Neural crest cell (in vitro differentiated cells): ENCODE measurements at places on chromosomes 2 and 18. TPM values are rescaled to one million over a fixed set of nuclear protein-coding genes. Genes with fewer than 3 reads are reported as not detected.

GPR39 gene
- total RNA-seq, result 0.25 and 0.35 TPM in 2 replicates

GRCh38 chr2:209425471-209426071, 1.7 kb downstream of the MAP2 start:
- peaks cover 49% of the 10 kb centered on the region for H3K4me1 ChIP-seq
- H3K27me3 ChIP-seq, result no peaks in the 10 kb centered on the region
- peaks cover 2% of the 10 kb centered on the region for H3K36me3 ChIP-seq
- peak overlapping the region; percentile 98 for H3K4me3 ChIP-seq
- DNase-seq, result peak; percentile 9

- H3K27me3 ChIP-seq, result no peaks in the 10 kb centered on the region
- no peak for DNase-seq
- no peak overlapping the region for H3K4me3 ChIP-seq
- no peak overlapping the region for H3K27ac ChIP-seq
- H3K4me1 ChIP-seq, result no peaks in the 10 kb centered on the region
Observed at GRCh38 chr2:142290931-142291330, 160.1 kb upstream of the LRP1B start.

GRCh38 chr2:239821694-239822075, 203.5 kb downstream of the NDUFA10 start:
- no peaks in the 10 kb centered on the region for H3K27me3 ChIP-seq
- no peak overlapping the region for H3K4me3 ChIP-seq
- H3K27ac ChIP-seq, result no peak overlapping the region
- no peaks in the 10 kb centered on the region for H3K36me3 ChIP-seq

- no peak for DNase-seq
- H3K36me3 ChIP-seq, result no peaks in the 10 kb centered on the region
- no peak overlapping the region for H3K27ac ChIP-seq
- H3K27me3 ChIP-seq, result no peaks in the 10 kb centered on the region
- H3K4me1 ChIP-seq, result peaks cover 6% of the 10 kb centered on the region
Observed at GRCh38 chr2:22787745-22788144, 597.2 kb upstream of the KLHL29 start.

NOSTRIN gene
- total RNA-seq, result not detected in 2 replicates

- H3K36me3 ChIP-seq, result no peaks in the 10 kb centered on the region
- no peak for DNase-seq
- H3K27me3 ChIP-seq, result no peaks in the 10 kb centered on the region
- H3K4me3 ChIP-seq, result no peak overlapping the region
- no peak overlapping the region for H3K27ac ChIP-seq
- H3K4me1 ChIP-seq, result no peaks in the 10 kb centered on the region
Observed at GRCh38 chr2:207448006-207448405, 81.8 kb upstream of the CREB1 start.

PRKAG3 gene
- not detected in 2 replicates for total RNA-seq

L3MBTL4 gene
- 0.50 and 0.65 TPM in 2 replicates for total RNA-seq

MLPH gene
- not detected in 2 replicates for total RNA-seq

DNA sequence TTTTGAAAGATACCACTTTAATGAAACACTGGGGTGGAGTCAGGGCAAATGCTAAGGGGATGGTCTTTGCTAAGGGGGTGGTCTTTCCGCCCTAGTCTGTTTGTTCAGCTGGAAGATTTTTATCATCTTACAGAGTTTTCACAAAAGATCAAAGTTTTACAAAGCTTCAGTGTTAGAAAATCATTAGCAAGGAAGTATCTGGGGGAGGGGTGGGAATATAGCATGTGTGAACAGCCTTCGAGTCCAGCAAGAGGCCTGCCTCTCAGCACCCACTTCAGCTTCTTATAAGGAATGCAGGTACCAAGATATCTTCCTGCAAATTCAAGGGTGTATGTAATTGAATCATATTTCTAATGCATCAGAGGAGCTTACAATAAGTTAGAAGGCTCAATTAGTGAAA, 112.9 kb downstream of the RAPGEF4 start:
- peaks cover 9% of the 10 kb centered on the region for H3K4me1 ChIP-seq
- peaks cover 11% of the 10 kb centered on the region for H3K36me3 ChIP-seq
- no peak overlapping the region for H3K27ac ChIP-seq
- no peak overlapping the region for H3K4me3 ChIP-seq

STK36 gene
- total RNA-seq, result 77.0 and 78.7 TPM in 2 replicates

KYNU gene
- total RNA-seq, result 0.14 and 0.26 TPM in 2 replicates

DNA sequence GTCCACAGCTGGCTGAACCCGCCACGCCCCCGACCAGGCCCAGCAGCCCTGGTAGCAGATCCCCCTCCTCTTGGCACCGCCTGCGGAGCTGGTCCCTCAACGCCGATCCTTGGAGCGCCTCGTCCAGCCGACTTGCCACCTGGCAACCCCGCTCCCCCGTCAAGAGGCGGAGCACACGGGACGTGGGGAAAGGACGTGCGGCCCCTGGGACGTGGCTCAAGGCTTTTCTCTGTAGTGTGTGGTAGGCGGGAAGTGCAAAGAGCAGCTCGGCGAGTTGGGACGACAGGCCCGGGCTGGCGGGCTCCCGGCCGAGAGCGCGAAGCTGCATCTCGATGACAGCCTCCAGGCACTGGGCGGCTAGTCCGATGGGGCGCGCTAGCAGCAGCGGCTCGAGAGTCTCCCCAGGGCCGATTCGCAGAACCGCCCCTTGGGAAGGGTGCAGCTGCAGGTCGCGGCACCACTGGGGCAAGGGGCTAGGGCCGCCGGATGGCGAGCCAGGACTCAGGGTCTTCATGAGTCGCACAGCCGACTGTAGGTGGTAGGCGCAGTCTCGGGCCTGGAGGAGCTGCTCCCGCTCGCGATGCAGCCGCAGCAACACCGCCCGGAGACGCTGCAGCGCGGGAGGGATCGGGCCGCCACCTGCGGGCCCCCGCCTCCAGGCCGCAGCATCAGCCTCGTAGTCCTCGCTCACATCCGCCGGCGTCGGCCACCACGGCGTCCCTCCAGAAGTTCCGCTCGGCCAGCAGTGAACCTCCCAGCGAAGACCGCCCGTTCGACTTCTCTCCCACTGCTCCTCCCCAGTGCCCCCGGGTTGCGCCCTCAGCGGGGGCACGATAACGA, 617 bp downstream of the CCDC142 start:
- no peaks in the 10 kb centered on the region for H3K27me3 ChIP-seq
- H3K4me1 ChIP-seq, result peaks cover 29% of the 10 kb centered on the region
- H3K27ac ChIP-seq, result peak overlapping the region; percentile 99
- peak overlapping the region; percentile 100 for H3K4me3 ChIP-seq
- no peak for DNase-seq

ZBTB7C gene
- 0.45 and 0.61 TPM in 2 replicates for total RNA-seq

DNA sequence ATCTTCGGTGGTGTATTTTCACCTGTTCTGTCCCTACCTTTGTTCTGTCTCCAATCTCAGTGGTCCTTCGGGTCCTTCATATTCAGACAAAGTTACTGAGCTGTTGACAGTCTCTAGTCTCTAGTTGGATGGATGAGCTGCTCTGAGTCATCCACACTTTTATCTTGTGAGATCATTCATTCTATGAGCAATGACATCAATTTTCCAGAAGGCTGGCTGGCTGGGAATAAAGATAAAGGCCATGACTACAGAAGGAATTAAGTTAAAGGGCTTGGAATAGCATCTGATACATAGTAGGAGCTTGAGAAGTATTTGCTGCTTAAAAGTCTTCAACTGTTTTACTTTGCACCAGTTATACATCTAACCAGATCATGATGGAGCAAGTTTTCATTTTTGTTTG, 43.1 kb upstream of the SLC39A10 start:
- H3K4me1 ChIP-seq, result no peaks in the 10 kb centered on the region
- H3K27me3 ChIP-seq, result no peaks in the 10 kb centered on the region
- no peak overlapping the region for H3K4me3 ChIP-seq

TMEM247 gene
- total RNA-seq, result not detected in 2 replicates

GRCh38 chr18:31998880-31999412, 19.7 kb upstream of the RNF125 start:
- H3K4me1 ChIP-seq, result peaks cover 4% of the 10 kb centered on the region
- H3K27me3 ChIP-seq, result no peaks in the 10 kb centered on the region
- peaks cover 3% of the 10 kb centered on the region for H3K36me3 ChIP-seq
- no peak overlapping the region for H3K27ac ChIP-seq

TMEM127 gene
- total RNA-seq, result 28.8 and 30.6 TPM in 2 replicates

DNA sequence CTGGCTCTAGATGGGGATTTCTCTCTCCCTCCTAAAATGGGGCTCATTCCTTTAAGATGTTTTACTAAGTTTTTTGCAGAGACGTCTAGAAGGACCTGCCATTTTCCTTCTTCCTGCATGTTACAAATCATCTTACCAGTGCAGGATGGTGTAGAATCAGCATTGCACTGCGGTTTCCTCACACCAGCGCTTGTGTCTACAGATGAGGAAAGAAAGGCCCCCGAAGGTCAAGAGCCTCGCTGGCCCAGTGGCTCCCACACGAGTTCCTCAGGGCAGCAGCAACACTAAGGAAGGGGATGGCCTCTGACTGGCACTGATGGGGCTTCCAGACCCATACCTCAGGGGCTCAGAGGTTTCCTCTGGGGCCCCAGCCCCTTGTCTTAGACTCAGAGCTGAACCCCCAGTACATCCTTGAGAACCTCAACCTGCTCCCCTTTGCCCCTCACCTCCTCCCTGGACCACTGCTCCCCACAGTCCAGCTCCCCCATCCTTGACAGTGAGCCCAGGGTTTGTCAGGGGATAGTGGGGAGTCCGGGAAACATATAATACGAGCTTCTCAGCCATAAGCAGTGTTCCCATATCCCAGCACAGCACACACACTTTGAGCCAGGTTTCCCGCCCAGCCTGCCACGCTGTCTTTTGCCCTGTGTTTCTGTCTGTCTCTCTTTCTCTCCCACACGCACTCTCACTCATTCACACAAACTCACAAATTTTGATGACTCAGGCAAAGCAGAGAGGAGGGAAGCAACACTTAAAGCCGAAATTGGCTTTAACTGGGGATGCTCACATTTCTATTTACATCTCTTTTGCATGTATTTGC, 29.4 kb downstream of the ZFP36L2 start:
- no peaks in the 10 kb centered on the region for H3K27me3 ChIP-seq
- H3K36me3 ChIP-seq, result no peaks in the 10 kb centered on the region
- DNase-seq, result no peak
- no peak overlapping the region for H3K27ac ChIP-seq
- peaks cover 23% of the 10 kb centered on the region for H3K4me1 ChIP-seq

GRCh38 chr2:142803158-142803557, 74.3 kb upstream of the KYNU start:
- DNase-seq, result no peak
- H3K27me3 ChIP-seq, result no peaks in the 10 kb centered on the region
- no peak overlapping the region for H3K4me3 ChIP-seq
- no peaks in the 10 kb centered on the region for H3K36me3 ChIP-seq
- H3K4me1 ChIP-seq, result no peaks in the 10 kb centered on the region

GRCh38 chr18:28814365-28814764, 637.4 kb upstream of the CDH2 start:
- H3K36me3 ChIP-seq, result no peaks in the 10 kb centered on the region
- no peaks in the 10 kb centered on the region for H3K27me3 ChIP-seq
- no peak for DNase-seq

IL18RAP gene
- total RNA-seq, result not detected in 2 replicates

SPC25 gene
- total RNA-seq, result 39.3 and 40.8 TPM in 2 replicates

DNA sequence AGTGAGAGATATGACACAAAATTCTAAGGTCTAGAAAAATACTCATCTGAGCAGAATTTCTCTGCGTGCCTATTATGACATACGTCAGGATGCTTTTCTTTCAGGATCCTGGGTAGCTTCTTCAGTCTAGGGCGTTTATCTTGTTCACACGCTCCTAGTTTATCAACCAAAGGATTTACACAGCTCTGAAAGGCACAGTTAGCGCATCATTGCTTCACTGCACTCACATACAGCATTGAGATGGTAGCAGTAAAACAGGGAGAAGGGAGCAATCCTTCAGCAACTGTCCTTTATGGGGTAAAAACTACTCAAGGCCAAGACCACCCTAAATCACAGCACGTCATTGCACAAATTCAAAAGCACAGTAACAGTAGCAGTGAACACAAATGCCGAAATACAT, 222.8 kb downstream of the SUCLG1 start:
- H3K27me3 ChIP-seq, result peaks cover 2% of the 10 kb centered on the region
- no peak overlapping the region for H3K27ac ChIP-seq
- no peaks in the 10 kb centered on the region for H3K36me3 ChIP-seq
- H3K4me3 ChIP-seq, result no peak overlapping the region

CCNT2 gene
- total RNA-seq, result 64.6 and 65.5 TPM in 2 replicates

GRCh38 chr2:144630459-144631215, 110.7 kb upstream of the ZEB2 start:
- no peaks in the 10 kb centered on the region for H3K4me1 ChIP-seq
- peaks cover 8% of the 10 kb centered on the region for H3K36me3 ChIP-seq
- no peak overlapping the region for H3K4me3 ChIP-seq
- no peaks in the 10 kb centered on the region for H3K27me3 ChIP-seq
- no peak overlapping the region for H3K27ac ChIP-seq

CBLN2 gene
- total RNA-seq, result 0.55 and 0.58 TPM in 2 replicates

GRCh38 chr2:180848393-180848792, 132.0 kb upstream of the UBE2E3 start:
- H3K27me3 ChIP-seq, result no peaks in the 10 kb centered on the region
- no peak overlapping the region for H3K4me3 ChIP-seq
- no peak for DNase-seq
- no peak overlapping the region for H3K27ac ChIP-seq

DNA sequence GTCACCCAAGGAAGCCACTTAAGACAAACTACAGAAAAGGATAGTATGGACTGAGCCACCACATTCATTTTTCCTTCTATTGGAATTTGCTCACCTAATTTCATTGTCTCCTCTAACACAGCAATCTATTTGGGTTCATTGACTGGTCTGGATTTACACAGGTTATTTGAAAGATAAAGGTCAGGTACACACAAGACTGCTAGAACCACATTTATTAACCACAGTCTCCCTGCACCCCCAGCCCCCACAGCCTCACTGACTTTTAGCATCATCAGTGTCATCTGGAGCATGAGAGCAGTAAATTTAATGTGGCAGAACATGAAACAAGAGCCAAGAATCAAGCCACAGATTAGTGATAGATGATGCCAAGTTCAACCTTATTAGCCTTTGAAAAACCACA, 226.9 kb upstream of the GYPC start:
- no peak for DNase-seq
- no peak overlapping the region for H3K4me3 ChIP-seq
- H3K36me3 ChIP-seq, result no peaks in the 10 kb centered on the region
- no peak overlapping the region for H3K27ac ChIP-seq

- H3K27me3 ChIP-seq, result no peaks in the 10 kb centered on the region
- peaks cover 23% of the 10 kb centered on the region for H3K4me1 ChIP-seq
- H3K4me3 ChIP-seq, result no peak overlapping the region
- DNase-seq, result no peak
- H3K27ac ChIP-seq, result no peak overlapping the region
Observed at GRCh38 chr2:203648273-203648672, 58.2 kb upstream of the CD28 start.

DNA sequence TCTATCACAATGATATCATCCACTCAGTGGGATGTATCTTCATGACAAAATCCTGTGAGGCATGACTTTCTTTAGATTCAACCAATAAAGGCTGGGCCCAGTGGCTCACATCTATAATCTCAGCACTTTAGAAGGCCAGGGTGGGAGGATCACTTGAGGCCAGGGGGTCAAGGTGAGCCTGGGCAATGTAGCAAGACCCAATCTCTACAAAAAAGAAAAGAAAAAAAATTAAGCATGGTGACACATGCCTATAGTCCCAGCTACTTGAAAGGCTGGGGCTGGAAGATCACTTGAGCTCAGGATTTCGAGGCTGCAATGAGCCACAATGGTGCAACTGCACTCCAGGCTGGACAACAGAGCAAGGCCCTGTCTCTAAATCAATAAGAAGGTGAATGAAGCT, 68.0 kb downstream of the PLB1 start:
- no peak for DNase-seq
- no peaks in the 10 kb centered on the region for H3K27me3 ChIP-seq
- H3K4me1 ChIP-seq, result peaks cover 12% of the 10 kb centered on the region
- no peak overlapping the region for H3K27ac ChIP-seq

- no peak for DNase-seq
- no peak overlapping the region for H3K27ac ChIP-seq
- no peaks in the 10 kb centered on the region for H3K27me3 ChIP-seq
- peaks cover 23% of the 10 kb centered on the region for H3K4me1 ChIP-seq
Observed at GRCh38 chr2:43370146-43370545, 143.7 kb upstream of the ZFP36L2 start.
